ENCODE measurements at places on chromosomes 6 and 20. TPM values are rescaled to one million over a fixed set of nuclear protein-coding genes. Genes with fewer than 3 reads are reported as not detected.
A peak's percentile ranks its signal among the peaks of the same experiment; 100 is the strongest.

Gene CFAP61
- total RNA-seq: 0.71 TPM

Gene SPINT3
- not detected for total RNA-seq

Gene CGA
- total RNA-seq: 4.3 TPM

Gene SPEF1
- total RNA-seq: 0.09 TPM

Gene SLC4A11
- 0.35 TPM for total RNA-seq

DNA sequence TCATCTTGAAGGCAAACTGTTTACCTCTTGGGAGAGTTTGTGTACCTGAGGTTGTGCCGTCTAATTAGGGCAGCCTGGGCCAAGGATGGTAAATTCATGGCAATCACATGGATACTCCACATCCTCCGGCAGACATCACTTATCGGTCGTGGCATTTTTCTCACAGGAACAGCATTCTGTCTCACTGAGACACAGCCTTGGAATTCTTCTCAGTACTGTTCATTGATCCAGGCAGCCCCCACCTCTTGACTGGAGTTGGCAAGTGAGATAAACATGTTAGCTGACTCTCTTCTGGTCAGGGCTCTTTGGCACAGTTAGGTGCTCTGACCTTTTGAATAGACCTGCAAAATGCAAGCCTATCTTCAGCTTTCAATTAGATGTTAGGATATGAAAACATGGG lies 511.4 kb upstream of the FLRT3 start:
- no peak overlapping the region for H3K4me3 ChIP-seq
- no peaks in the 10 kb centered on the region for H3K36me3 ChIP-seq
- no peaks in the 10 kb centered on the region for H3K4me1 ChIP-seq
- no peaks in the 10 kb centered on the region for H3K27me3 ChIP-seq

DNA sequence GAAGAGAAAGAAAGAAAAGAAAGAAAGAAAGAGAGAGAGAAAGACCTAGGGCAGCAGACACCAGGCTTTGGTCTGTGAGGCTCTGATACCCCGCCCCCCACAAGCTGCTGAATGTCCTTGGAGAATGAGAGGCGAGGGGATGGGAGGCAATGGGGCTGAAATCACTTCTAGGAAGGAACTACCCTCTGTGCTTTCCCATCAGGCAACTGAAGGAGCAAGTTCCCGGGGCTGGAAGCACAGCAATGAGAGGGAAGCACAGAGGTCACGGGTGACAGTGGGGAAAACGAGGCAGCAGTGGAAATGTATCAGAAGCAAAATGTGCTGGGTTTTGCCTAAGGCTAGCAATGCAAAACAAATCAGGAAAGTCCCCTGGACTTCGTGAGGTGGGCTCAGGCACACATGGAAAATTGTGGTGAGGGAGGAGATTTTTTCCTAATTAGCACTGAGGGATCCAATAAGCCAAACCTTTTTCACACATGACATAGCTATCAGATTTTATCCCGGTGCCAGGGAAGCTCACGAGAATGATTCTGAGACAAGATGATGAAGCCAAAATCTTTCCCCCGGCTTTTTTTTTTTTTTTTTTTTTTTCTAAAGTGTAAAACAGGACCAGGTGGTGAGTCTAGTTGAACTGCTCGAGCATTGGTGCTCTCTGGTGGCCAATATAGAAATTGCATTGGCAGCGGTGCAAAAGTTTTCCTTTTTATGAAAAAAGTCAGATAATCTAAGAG lies 16.8 kb upstream of the ARFGEF2 start:
- H3K27ac ChIP-seq: peak overlapping the region; percentile 53
- peaks cover 2% of the 10 kb centered on the region for H3K27me3 ChIP-seq
- H3K4me3 ChIP-seq: no peak overlapping the region
- H3K36me3 ChIP-seq: no peaks in the 10 kb centered on the region
- DNase-seq: peak; percentile 88
- H3K4me1 ChIP-seq: peaks cover 7% of the 10 kb centered on the region

DNA sequence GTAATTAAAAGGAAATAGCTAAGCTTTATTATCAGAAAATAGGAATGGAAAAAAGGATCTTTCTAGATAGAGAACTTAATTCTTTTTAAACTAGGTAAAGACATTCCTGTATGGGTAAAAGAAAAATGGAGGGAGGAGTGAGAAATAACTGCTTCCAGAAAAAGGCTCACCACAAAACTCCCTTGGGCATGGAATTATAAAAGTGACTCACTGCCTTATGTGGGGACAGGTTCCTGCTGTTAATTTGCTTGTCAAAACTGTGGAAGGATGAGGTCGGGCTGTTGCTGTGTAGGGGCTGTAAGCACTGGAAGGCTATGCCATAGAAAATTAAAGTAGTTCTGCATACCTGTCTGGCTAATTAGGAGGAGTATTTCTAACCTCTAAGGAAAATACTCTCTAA lies 158.7 kb downstream of the UBE3D start:
- DNase-seq: no peak
- H3K4me1 ChIP-seq: peaks cover 2% of the 10 kb centered on the region
- no peaks in the 10 kb centered on the region for H3K36me3 ChIP-seq
- no peak overlapping the region for H3K27ac ChIP-seq

- peak; percentile 77 for DNase-seq
- no peaks in the 10 kb centered on the region for H3K36me3 ChIP-seq
- H3K4me3 ChIP-seq: no peak overlapping the region
- H3K27ac ChIP-seq: no peak overlapping the region
- no peaks in the 10 kb centered on the region for H3K4me1 ChIP-seq
- H3K27me3 ChIP-seq: no peaks in the 10 kb centered on the region
Measured at GRCh38 chr6:148166339-148166968, 176.2 kb upstream of the SASH1 start.

DNA sequence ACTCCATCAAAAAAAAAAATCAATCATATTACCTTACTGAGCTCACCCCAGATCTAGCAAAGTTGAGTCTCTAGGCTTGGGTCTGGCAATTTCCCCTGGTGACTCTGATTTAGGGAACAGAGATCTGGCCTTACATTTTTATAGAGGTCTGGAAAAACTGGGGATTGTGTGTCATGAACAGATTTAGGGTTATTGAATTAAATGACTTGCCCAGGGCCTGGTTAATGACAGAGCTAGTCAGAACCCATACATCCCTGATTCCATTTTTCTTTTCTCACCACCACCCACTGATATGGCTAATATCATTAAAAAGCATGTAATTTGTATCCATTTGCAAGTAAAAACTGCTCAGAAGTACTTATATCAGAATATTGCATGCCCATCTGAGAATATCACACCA lies 163.4 kb upstream of the OGFRL1 start:
- no peaks in the 10 kb centered on the region for H3K27me3 ChIP-seq
- H3K36me3 ChIP-seq: no peaks in the 10 kb centered on the region
- H3K27ac ChIP-seq: no peak overlapping the region
- DNase-seq: no peak

DNA sequence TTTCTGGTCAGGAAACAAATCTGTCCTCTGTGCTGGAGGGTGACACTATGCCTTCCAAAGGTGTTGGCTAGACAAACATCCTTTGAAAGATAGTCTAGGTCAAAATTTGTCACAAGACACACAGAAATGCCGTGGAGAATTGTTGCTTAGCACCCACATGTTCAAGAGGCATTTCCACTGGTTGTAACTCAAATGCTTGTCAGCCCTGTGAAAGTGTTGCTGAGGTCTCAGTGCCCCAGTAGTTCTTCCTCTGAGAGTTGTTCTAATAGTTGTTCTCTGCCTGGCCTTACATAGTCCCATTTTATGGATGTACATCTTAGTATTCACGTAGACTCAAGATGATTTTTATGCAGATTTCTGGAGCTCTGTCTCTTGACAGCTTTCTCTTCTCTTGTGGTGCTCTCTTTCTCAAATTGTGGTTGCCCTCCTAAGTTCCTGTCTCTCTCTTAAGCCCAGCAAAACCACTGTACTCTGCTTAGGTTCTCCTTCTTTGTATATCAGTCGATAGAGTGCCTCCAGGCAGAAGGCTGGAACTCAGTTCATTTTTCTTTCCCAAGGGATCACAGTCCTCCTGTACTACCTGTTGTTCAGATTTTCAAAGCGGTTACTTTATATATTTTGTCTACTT lies 39.5 kb upstream of the REV3L start:
- H3K4me1 ChIP-seq: peaks cover 6% of the 10 kb centered on the region
- no peaks in the 10 kb centered on the region for H3K36me3 ChIP-seq
- H3K27me3 ChIP-seq: no peaks in the 10 kb centered on the region
- no peak overlapping the region for H3K4me3 ChIP-seq

- DNase-seq: no peak
- peaks cover 13% of the 10 kb centered on the region for H3K36me3 ChIP-seq
- no peak overlapping the region for H3K4me3 ChIP-seq
- H3K27me3 ChIP-seq: no peaks in the 10 kb centered on the region
Measured at GRCh38 chr6:157307661-157308060, 15.7 kb downstream of the TMEM242 start.

DNA sequence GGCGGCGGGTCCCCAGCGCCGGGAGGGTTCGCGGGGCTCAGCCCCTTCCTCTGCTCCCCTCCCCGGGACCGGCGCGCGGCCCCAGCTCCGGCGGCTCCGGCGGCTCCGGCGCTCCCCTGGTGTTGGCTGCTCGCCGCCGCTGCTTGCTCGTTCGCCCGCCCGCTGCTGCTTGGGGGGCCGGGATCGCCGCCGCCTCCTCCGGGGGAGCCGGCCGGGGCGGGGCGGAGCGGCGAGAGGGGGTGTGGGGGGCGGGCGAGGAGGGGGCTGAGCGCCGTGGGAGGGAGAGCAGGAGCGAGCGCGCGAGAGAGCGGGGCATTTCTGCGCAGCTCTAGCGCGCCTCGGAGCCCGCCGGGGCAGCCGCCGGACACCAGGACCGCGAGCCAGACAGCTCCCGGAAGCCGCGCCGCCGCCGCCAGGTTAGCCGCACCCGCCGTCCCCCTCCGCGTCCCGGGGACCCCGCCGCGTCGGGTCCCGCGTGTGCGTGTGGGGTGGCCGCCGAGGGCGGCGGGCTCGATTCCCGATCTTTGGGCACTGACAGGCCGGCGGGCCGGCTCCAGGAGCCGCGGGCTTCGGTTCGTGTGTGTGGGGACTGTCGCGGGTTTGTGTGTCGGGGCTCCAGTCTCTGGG lies 62.0 kb upstream of the EPB41L1 start:
- H3K4me1 ChIP-seq: peaks cover 23% of the 10 kb centered on the region
- peak overlapping the region; percentile 55 for H3K4me3 ChIP-seq
- peaks cover 33% of the 10 kb centered on the region for H3K27me3 ChIP-seq

- no peaks in the 10 kb centered on the region for H3K36me3 ChIP-seq
- no peak for DNase-seq
- H3K4me1 ChIP-seq: peaks cover 21% of the 10 kb centered on the region
- H3K27me3 ChIP-seq: peaks cover 8% of the 10 kb centered on the region
Measured at GRCh38 chr6:168469926-168470325, 28.9 kb downstream of the SMOC2 start.
